GM12892 (cell line): ENCODE measurements at places on chromosomes 7 and 10.

DNA sequence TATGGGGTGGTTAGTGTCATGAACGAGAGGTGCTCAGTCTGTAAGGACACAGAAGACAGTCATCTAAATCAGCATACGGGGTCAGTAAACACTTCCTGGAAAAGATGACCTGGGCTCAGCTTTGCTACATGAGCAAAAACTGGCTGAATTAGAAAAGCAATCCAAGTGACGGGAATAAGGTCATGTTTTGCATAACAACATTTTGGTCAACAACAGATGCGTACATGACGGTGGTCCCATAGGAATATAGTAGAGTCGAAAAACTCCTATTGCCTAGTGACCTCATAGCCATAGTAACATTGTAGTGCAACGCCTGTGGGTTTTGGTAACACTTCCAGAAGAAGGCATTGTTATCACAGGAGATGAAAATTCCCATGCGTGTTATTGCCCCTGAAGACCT, 92.9 kb downstream of the CTNNA3 start:
- no peak for DNase-seq

DNA sequence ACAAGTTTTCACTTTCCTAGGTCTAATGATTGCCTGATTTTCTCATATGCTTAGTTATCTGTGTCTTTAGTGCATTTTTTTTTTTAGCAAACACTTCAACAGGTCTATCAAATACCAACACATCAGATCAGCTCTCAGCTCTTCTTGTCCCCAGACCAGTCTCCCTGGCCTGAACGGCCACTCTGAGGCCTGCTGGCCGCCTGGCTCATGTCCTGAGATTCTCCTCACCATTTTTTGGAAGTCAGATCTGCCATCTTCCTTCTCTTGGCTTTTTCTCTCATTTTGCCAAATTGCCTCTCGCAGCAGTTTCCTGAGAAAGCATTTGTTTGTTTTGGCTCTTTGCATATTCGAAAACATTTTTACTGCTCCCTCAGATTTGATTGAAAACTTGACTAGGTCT, 29.3 kb downstream of the PPP2R2D start:
- no peak for DNase-seq

- no peak for DNase-seq
Measured at GRCh38 chr10:73857446-73857845, 16.9 kb downstream of the CAMK2G start.

- DNase-seq = no peak
Measured at GRCh38 chr7:75729851-75730274, 8.9 kb downstream of the HIP1 start.

DNA sequence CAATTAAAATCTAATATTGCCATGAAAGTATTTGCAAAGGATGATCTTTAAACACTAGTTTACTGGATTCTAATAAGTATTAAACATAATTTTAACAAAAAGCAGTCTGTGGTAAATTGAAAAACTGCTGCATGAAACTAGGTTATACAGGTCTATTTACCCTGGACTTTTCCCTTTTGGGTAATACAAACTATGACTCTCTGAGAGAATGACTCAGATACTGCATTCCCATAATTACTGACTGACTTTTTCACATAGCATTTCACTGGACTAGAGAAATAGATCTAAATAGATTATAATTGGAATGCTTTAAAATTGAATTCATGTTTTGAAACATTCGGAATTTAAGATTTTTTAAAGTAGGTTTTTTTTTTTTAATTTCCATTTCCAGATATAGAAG, 395.7 kb downstream of the THSD7A start:
- DNase-seq = no peak

DNA sequence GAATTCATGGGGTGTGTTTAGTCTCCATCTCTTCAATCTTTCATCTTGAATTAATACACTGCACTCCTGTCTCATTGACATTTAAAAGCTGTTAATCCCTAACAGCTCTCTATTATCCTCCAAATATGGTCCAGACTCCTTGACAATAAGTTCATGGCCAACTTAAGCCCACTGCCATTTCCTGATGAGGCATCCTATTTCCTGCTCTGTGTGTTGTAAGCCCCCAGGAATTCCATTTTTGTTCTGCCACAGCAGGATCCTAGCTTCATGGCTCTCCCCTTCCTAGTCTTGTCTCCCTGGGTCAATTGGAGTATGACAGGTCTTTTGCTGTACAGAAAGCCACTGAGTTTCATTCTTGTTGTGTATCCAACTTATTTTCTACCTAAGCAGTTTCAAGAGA, 218.8 kb downstream of the OTUD1 start:
- DNase-seq = no peak

DNA sequence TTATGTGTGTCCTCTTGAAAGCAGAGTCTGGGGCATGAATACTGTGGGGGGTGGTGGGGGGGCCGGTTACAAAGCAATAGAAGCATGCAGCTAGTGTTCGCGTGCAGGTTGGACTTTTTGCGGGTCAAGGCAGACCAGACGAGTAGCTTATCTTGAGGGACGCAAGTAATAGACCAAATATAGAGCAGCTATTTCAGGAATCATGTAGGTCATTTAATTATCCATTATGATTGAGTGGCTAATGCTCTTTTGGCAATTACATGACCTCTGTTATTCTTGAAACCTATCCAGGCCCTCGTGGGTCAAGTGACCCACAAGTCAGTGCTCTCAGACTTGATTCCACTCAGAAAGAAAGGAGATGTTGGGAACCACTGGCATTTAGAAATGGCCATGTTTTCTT, 93.0 kb downstream of the BTRC start:
- no peak for DNase-seq

GRCh38 chr10:72883861-72884260, 9.7 kb upstream of the OIT3 start:
- DNase-seq = no peak

DNA sequence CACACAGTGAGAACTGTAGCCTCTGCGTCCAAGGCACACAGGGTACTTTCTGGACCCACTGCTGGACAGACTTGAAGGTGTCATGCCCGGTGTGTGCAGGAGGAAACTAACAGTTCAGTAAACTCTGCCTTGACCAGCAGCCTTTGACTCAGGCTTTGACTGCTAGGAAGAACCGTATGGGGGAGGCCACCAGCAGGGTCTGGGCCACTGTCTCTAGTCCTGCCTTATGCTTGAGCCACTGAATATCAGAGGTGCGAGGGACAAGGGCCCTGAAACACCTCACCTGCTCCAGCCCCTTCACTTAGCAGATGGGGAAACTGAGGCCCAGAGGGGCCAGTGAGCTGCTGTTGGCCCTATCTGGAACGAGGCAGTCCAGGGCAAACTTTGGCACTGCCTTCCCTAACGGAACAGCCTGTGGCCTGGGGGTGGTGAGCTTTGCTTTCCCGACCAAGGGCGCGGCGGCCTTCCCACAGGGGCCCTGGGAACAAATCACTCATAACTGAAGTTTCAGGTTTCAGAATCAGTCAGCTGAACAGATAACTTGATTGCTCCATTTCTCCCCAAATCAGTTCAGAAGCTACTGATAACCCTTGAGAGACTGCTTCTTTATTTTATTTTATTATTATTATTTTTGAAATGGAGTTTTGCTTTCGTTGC, 130.0 kb downstream of the FAM53B start:
- DNase-seq = no peak

- DNase-seq = no peak
Measured at GRCh38 chr10:31291123-31291522, 27.9 kb upstream of the ZEB1 start.

- no peak for DNase-seq
Measured at GRCh38 chr10:61937631-61938351, 36.3 kb downstream of the ARID5B start.

- DNase-seq = no peak
Measured at GRCh38 chr7:40221836-40222235, 87.0 kb downstream of the SUGCT start.

GRCh38 chr10:11416974-11417373, 194.5 kb downstream of the USP6NL start:
- no peak for DNase-seq

DNA sequence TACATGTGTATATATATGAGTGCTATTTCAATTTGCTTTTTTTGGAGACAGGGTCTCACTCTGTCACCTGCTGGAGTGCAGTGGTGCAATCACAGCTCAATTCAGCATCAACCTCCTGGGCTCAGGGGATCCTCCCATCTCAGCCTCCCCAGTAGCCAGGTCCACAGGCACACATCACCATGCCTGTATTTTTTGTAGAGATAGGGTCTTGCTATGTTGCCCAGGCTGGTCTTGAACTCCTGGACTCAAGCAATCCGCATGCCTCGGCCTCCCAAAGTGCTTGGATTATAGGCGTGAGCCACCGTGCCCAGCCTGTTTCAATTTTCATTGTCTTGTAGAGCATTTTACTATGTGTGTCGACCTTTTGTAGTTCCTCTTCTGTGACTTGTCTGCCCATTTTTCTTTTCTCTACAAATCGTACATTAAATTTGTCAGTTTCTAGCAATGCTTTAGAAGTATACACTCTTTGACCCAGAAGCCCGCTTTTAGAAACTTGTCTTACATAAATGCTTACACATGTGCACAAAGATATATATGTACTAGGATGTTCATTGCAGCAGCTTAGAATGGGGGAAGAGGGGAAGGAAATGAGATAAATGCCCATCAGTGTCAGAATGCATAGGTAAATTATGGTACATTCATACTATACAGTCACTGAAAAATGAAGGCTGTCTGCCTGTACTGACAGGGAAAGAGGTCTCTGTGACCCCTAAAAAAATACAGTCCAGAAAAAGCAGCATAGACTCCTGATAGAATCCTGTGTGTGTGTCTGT, 12.2 kb upstream of the RFC2 start:
- no peak for DNase-seq

GRCh38 chr10:132593389-132593788, 55.8 kb downstream of the INPP5A start:
- peak; percentile 68 for DNase-seq

GRCh38 chr10:76218035-76218434, 786.6 kb downstream of the LRMDA start:
- no peak for DNase-seq

DNA sequence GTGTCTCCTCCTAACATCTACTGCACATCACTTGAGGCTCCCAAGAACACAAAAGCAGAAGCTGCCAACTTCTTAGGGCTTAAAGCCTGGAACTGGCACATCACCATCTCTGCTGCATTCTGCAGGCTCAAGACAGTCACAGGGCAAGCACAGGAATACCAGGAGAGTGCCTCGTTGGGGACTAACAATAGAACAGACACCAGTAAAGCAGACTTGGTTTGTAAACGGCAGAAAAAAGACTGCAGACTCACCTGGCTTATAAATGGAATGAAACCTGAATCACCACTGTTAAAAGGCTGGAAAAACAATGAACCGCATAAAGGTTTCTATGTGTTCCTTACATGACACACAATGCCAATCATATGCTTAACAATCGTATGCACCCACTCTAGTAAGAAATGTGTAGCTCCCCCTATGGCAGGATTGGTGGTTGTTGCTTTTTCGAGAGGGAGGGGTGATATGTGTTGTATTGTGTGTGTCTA, 12.8 kb downstream of the RHEB start:
- DNase-seq = no peak

- no peak for DNase-seq
Measured at GRCh38 chr10:92923416-92923815, 75.1 kb downstream of the EXOC6 start.

DNA sequence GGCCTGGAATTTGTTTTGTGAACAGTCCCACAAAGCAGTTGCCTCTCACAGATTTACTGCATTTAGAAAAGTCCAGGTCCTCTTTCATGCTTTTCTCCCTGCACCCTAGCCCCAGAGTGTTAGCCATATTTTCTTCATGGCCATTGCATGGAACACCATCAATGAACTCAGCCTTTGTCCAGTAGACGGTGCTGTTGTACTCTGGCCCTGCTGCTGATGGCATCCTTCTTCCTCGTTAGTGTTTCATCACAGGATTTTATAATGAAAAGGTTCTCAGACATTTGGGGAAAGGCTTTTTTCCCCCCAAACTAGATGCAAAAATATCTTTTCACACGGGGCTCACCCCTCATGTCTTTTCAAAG, 93.0 kb upstream of the SLC25A13 start:
- DNase-seq = no peak

DNA sequence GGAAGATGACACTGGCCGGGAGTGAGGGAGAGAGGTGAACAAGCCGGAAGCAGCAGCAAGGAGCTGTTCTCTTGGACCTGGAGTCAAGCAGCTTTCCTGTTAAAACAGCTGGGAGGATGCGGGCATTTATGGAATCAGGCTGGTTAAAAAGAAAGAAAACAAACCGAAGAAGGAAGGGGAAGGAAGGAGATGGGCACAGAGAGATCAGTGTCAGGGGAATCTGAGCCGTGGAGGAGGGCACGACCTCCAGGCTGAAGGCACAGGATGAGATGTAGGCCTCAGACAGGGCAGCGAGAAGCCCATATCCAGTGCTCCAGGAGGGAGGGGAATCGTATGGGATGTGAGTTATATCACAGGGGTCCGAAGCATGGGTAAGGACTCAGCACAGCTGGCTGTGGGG, 105.9 kb upstream of the RHEB start:
- no peak for DNase-seq

DNA sequence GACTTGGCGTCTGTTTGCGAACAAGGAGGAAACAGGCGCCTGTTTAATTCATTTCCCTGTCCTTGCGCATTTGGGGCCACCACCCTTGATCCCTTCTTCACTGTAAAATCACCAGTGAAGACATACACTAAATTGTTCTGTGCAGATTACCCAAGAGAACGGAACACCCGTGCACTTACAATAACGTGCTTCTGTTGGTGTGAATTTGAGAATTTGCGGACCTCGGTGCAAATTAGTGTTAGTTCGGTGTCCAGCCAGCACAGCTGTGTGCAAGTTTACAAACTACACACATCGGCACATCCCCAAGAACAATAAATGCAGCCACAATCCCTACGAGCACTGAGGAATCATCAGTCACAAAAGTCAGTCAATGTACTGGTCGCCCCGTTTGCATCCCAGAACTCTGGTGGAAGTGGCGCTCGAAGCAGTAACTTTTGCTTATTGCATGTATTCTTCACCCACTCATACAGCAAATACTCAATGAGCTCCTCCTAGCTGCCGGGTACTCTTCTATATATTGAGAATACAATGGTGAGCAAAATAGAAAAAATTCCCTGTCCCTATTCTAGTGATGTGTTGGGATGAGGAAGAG, 786 bp upstream of the CNOT4 start:
- no peak for DNase-seq

GRCh38 chr10:124643330-124644009, 100.7 kb downstream of the FAM53B start:
- DNase-seq = no peak

DNA sequence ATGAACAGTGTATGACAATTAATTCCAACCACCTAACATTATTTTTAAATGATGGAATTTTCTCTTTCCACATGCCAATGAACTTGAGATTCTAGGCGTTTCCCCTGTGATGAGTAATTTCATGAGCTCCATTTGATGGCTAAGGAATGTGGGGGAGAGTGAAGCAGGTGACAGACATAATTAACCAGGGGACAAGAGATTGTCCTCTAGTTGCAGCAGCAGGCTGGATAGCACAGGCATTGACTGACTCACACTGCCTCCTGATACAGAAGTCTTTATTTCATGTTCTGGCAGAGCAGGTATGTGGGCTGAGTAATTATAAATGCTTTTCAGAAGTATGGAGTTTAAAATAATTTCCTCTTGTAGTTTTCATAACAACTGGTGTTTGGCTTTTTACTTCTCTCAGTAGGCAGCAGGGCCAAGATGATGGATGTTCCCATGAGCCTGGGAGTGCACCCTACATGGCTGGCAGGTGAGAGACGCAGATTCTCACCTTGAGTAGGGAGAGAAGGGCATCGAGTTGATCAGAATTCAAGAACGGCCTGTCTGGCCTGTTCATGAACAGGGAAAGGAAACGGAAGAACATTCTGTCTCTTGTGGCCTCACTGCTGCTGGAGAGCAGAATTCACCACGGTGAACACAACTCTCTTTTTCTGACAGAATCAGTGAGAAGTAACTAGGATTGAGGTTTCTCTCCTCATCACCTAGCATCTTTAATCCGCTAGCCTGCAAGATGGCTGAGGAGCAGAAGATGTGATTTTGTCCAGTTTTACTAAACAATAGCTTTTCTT, 118.8 kb downstream of the AOAH start:
- no peak for DNase-seq
